WTC11 (cell line): ENCODE measurements at places on chromosomes 1 and 21.
A peak's percentile ranks its signal among the peaks of the same experiment; 100 is the strongest.

DNA sequence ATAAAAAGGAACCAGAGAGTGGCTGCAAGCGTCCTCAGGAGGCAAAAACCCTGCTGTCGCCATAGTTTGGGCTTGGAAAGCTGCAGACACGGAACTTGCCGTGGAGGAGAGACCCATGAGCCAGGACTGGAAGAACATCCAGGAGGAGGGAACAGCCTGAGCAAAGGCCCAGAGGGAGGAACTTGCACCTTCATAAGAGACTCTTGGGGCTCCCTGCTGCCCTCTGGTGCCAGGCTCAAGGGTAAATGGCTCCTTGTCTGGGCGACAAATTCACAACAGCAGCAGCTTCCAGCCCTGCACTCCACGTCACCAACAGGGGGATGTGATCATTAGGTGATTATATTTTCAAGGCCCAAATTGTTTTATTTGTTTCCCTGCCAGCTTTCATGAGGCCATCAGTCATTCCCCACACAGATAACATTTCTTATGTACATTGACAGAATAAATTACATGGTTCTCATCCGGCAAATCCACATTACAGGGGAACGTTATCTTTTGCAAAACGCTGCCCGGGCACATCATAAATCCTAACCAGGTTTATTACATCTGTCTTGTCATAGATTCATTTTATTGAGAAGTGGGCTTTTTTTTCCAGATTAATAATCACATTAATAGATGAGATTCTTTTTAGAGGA lies 143.0 kb upstream of the GRIK3 start:
- DNase-seq, result peak; percentile 69

- DNase-seq, result no peak
These were observed 150.4 kb downstream of the LBR start for GRCh38 chr1:225277445-225277844.

DNA sequence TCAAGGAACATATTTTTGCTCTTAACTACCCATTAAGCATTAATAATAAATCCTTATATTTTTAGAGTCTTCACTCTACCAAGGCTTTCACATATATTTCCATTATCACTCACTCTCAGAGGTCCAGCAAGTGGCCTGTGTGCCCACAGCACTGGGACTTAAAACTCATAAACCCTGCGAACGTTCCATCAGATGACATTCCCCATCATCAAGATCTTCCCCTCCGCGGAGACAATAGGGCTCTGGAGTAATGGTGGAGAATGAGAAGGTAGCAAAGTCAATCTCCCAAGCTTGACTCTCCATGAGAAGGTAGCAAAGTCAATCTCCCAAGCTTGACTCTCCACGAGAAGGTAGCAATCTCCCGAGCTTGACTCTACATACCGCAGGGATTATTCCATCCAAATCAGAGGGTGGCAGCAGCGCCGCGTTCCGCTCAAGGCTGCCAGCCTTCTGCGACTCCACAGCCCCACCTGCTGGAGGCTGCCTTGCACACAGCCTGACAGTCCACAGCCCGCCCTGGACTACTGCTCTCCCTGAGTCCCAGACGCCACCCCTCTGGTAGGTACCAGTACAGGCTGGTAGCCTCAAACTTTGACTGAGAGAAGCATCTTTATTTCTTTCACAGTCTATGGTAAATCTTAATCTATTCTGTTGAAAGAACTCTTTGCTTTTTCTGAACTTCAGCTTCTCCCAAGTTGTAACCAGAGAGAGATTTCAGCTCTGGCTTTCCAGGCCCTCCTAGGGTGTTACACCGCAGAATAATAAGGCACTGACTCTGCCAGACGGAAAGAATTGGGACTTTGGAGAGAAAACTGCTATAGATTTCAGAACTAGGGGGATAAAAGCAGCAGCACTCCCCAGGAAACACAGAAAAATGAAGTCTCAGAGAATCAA lies 26.4 kb upstream of the CTTNBP2NL start:
- DNase-seq, result peak; percentile 95

DNA sequence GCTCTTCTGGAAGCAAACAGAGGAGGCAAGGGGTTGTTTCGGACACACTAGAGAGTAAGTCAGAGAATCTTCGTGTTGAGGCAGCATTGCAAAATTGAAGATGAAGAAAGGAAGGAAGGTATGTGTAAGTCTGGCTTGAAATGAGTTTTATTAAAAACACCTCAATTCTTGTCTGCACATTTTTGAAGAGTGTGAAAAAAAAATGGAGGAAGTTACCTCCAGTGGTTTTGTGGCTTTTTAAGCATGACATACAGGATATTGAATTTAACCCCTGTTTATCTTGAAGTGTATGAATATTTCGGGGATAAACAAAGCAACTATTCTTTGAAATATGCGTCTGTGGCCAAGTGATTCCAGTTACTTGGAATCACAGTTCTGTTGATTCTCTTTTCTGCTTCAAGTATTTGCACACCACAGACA lies 203.2 kb upstream of the SGIP1 start:
- DNase-seq, result no peak

GRCh38 chr1:2258996-2259395 lies 30.9 kb downstream of the SKI start:
- DNase-seq, result no peak

- DNase-seq, result no peak
These were observed 833.5 kb downstream of the ADGRL2 start for GRCh38 chr1:82634266-82634665.
